NK-92 treated with Interleukin-12 subunit alpha and Interleukin-12 subunit beta, amount 100 ng/mL, for 24 hours (cell line): ENCODE measurements at places on chromosomes 3 and 15.

DNA sequence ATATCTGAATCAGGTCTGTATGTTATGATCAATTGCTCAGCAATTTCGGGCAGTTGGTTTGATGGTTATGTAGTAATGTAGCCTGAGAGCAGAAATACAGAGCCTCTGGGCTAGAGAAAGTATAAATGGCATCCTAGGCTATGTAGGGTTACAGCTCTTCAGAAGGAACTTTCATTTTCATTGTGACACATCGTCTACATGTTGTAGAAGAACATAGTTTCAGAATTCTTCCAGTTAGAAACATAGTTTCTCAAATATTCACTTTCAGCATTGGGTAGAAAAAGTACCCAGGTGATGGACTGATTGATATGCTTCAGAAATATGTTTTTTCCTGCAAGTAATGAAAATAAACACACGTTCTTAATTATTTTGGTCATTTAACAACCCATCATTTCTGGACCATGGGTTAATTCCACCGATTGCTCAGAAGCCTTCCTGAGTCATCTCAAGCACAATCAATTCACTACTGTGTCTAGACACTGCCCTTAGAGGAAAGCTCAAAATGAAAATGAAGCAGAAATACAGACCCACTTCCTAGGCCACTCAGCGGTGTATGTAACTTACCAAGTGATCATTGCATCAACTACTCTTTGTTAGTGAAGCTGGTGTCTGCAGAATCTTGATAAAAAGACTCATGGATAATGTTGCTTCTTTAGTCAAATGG lies 88.8 kb upstream of the TSEN2 start:
- DNase-seq, result no peak

- DNase-seq, result no peak
Observed at GRCh38 chr3:124591699-124592098, 138.6 kb upstream of the UMPS start.

DNA sequence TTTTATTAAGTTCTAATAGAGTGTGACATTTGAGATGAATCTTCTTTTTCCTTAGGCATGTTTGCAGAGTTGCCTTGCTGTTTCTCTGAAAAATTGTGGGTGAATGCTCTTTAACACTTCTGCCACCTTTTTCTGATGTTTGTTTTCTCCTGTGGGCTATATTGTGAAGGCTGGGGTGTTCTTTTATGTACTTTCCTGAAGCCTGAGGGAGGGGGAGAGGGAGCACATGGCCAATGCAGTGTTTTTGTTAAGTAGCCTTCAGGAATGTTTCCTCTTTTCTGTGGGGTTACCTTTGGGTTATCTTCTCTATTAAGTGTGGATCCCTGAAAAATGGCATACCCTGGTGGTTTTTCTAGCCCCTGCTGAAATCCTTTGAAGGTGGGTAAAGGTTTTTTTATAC lies 50.2 kb downstream of the CMC1 start:
- no peak for DNase-seq

DNA sequence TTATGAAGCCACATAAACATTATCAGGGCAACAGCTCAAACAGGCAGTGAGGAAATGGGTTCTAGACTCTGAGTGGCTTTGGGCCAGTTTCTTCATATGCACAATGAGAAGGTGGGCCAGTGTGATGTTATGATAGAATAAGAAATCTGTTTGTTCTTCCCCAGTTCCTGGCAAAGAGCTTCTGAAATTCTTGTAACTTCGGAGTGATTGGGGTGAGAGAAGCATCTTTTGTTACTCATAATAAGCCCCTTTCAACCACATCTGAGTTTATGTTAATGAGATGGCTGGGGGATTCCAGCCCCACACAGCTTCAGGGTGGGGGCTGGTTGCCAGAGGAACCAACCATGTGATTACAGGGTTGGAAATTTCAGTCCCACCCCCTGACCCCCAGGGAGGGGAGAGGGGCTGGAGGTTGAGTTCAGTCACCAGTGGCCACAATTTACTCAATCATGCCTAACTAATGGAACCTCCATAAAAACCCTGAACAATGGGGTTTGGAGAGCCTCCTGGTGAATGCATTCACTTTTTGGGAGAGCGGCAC lies 57.0 kb upstream of the FRMD4B start:
- no peak for DNase-seq

- DNase-seq, result no peak
Observed at GRCh38 chr15:65336493-65337435, 32.3 kb downstream of the RNU5B-1 start.

DNA sequence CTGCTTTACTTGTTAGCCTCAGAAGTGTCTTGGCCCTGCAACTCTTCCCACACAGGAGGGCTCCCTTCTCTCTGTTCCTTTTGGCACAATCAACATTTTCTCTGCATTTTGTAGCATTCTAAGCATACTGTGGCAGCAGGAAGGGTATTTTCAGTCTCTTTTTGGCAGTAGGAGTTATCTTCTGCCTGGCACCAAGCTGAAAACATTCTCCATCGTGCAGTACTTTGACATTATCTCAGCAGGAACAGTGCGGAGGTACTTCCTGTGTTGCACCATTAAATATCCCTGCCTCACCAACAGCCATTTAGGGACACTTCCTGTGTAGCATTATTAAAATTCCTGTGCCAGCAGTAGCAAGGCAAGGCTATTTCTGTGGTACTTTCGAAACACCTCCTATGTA lies 233.2 kb upstream of the SEMA6D start:
- no peak for DNase-seq

DNA sequence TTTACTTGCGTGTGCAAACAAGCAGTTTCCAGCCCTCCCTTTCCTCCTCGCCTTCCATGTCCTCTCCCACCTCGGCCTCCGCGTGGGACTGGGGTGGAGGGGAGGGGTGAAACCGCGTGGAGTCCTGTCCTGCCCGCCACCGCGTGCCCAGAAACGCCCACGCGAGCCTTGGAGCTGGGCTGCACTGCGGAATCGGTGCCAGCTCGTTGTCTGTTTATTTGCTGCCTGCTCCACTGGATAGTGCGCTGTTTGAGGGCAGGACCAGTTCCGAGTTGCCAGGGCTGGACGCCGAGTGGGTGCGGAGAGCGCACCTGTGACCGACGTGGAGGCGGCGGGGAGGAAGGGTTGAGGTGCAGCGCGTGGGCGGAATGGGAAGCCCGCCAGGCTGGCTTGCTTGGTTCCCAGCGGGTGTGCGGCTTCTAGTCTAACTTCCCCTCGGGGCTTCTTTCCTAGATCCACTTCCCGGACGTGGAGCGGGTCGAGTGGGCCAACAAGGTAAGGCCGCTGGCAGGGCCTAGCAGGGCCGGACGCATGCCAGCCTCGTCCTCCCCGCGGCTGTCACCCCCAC lies 17.3 kb downstream of the ESYT3 start:
- no peak for DNase-seq

- no peak for DNase-seq
Observed at GRCh38 chr3:58524326-58524888, 12.6 kb downstream of the ACOX2 start.

GRCh38 chr3:169822983-169823382 lies 10.3 kb upstream of the LRRC34 start:
- no peak for DNase-seq

GRCh38 chr3:21100656-21101359 lies 650.2 kb downstream of the ZNF385D start:
- no peak for DNase-seq

DNA sequence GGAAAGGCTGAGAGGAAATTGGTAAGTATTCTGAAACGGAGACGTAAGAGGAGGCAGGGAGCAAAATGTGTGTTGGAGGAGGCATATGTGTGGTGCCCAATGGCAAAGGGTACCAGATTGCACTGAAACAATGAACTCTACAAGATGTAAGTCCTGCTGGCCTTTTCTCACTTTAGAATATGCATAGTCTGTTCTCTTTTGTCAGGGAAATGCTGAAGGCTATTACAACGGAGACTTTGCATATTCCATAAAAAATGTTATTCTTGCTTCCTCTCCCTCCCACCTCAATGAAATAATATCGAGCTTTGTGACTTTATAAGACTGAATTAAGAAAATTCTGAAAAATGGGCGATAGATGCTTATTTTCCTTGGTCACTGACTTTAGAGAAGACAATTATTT lies 85.9 kb downstream of the PEX5L start:
- no peak for DNase-seq

- no peak for DNase-seq
Observed at GRCh38 chr3:106635271-106635670, 742.0 kb upstream of the CCDC54 start.

DNA sequence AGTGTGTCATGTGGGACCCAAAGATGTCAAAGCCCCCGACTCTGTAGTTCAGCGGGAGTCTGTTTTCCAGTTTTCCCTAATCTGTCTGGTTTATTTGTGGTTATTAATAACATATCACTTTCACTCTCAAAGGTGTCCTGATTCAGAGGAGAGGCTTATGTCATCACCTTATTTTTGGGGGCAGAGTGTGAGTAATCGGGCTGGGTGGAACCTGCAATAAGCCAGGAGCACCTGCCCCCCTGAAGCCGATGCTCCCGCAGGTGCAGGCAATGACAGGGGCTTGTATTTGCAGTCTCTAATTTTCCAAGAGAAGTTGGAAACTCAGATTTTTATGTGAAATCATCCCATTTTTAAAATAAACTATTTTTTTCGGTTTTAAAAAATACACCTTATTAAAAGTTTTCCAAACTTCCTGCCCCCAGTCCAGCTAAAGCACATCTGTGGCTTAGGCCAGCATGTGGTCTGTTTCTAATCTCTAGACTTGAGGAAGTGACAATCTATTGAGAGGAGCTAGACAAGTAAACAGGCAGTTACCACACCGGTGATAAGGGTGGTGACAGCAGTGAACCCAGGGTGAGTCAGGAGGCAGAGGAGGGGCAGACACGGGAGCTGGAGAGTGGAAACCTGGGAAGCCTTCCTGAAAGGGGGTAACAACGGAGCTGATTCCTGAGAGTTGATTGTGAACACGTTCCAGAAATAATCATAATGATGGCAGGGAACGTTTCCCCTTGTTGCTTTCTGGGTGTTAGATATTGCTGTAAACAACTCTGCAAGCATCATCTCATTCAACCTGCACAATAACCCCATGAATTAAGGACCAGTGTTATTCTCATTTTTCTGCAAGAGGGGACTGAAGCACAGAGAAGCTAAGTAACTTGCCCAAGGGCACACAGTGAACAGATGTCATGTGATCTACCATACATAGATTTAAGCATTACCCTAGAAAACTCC lies 37.2 kb downstream of the BHLHE40 start:
- DNase-seq, result no peak

GRCh38 chr15:95556225-95556624 lies 774.3 kb upstream of the NR2F2 start:
- DNase-seq, result no peak

DNA sequence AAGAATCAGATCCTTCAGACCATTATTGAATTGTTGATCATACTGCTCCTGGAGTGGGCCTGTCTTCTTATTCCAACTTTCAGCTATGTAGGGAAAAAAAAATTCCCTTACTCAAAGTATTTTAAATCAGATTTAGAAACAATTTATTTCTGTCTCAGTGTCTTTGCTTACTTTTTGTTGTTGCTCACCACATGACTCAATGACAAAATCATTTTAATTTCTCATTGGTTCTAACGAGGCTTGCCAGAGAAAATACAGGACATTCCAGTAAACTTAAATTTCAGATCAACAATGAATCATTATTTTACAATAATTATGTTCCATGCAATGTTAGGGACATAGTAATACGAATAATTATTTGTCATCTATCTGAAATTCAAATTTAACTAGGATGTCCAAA lies 748.5 kb upstream of the CBLB start:
- no peak for DNase-seq

- DNase-seq, result no peak
Observed at GRCh38 chr3:103785537-103785936, 1350.7 kb downstream of the ZPLD1 start.

- no peak for DNase-seq
Observed at GRCh38 chr3:75012791-75013331, 398.4 kb upstream of the CNTN3 start.

GRCh38 chr15:32704395-32704981 lies 13.3 kb upstream of the GREM1 start:
- no peak for DNase-seq

GRCh38 chr3:111588527-111588926 lies 6.6 kb downstream of the ZBED2 start:
- no peak for DNase-seq

DNA sequence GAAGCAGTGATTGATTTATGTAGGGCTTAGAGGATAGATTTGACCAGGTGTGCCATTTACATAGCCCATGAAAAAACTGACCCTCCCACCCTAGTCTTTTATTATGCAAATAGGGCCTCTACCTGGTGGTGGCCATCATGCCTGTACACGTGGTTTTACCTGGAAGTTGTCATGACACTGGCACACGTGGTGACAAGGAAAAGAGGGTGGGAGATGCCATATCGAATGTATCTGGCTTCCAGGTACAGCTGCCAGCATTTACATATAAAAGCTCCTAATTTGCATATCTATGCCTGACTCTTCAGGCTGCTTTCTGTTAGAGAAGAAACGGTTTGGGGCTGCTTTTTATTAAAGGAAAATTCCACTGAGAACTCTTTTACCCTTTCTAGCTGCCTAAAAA lies 35.0 kb upstream of the DNAJC13 start:
- no peak for DNase-seq

- no peak for DNase-seq
Observed at GRCh38 chr3:38397320-38397719, 50.7 kb downstream of the XYLB start.

- DNase-seq, result no peak
Observed at GRCh38 chr15:68431792-68432401, at the start of gene ITGA11. TSS of gene ITGA11 (minus strand) at chr15:68432163. CDS start at chr15:68432066, 97 bp downstream.

- no peak for DNase-seq
Observed at GRCh38 chr3:146550070-146550615, 5.7 kb upstream of the PLSCR1 start.

GRCh38 chr15:93941697-93942096 lies 289.7 kb upstream of the MCTP2 start:
- no peak for DNase-seq

DNA sequence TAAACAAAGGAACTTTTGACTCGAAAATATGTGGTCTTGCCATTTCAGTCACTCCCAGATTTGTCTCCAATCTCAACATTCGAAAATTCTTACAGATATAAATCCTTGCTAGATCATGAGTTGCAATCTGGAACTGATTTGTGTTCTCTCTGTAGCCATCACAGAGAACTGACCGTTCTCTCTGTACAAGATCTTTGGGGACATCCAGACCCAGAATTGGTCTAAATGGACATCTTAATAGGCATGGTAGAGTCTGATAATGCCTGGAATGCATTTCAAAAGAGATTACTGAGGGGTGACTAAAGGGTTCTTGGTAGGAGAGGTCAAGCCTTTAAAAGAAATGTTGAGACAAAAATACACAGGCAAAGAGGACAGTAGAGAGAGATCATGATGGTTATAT lies 7.2 kb upstream of the MEF2A start:
- DNase-seq, result no peak

GRCh38 chr3:152276681-152277080 lies 8.0 kb downstream of the MBNL1 start:
- DNase-seq, result no peak

GRCh38 chr3:13051066-13051465 lies 22.2 kb downstream of the IQSEC1 start:
- no peak for DNase-seq
